Activated T-helper 2 cell treated with anti-CD3 and anti-CD28 coated beads, Interferon-gamma antibody, Interleukin-2, Interleukin-4, amounts not matched to agents 10 μg/mL and 5 μg/mL and 100 μg/mL, durations not matched to agents 14 hours and 24 hours and 36 hours (primary cell): ENCODE measurements at places on chromosomes 16 and 17.
A peak's percentile ranks its signal among the peaks of the same experiment; 100 is the strongest.

- no peak for DNase-seq
These were observed 63.9 kb downstream of the MYO1D start for GRCh38 chr17:32813021-32813420.

DNA sequence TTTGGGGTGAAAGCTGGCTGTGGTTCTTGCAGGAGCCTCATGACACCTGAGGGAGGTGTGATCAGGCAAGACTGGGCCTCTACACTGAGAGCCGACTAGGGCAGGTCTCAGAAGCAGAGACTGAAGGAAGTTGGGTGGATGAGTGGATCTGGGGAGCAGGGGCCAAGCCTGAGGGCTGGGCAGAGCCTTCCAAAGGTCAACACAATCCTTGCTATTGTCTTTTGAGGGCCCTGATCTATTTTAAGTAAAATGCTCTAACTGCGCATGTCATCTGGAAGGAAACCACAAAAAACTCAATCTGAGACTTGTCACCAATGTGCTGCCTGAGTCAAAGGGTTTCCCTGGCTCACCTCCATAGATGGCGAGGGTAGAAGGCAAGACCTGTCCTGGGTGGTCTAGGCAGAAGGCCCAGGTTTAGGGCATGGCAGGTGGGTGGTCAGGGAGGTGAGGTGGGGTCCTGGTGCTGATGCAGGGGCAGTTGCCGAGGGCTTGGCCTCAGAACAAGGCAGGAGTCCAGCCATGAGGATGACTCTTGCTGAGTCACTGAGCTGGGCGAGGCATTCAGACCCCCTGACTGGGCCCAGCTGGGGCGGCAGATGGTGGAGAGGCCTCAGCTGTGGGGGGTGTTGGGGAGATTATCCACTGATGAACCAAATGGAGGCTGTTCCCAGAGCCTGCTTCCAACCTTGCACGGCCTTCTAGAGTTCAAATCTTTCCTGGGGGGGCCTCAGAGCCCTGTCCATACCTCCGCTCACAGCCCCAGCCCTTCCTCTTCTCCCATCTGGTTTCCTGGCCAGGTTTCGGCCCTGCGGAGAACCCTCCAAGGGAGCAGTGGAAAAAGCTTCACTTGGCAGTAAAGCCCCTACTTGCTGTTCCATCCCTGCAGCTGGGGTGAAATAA, 5.1 kb downstream of the MVP start:
- no peak for DNase-seq

GRCh38 chr16:11084484-11084875, 140.1 kb downstream of the CLEC16A start:
- DNase-seq: no peak

- no peak for DNase-seq
These were observed 230.6 kb upstream of the IRX3 start for GRCh38 chr16:54517181-54517580.

DNA sequence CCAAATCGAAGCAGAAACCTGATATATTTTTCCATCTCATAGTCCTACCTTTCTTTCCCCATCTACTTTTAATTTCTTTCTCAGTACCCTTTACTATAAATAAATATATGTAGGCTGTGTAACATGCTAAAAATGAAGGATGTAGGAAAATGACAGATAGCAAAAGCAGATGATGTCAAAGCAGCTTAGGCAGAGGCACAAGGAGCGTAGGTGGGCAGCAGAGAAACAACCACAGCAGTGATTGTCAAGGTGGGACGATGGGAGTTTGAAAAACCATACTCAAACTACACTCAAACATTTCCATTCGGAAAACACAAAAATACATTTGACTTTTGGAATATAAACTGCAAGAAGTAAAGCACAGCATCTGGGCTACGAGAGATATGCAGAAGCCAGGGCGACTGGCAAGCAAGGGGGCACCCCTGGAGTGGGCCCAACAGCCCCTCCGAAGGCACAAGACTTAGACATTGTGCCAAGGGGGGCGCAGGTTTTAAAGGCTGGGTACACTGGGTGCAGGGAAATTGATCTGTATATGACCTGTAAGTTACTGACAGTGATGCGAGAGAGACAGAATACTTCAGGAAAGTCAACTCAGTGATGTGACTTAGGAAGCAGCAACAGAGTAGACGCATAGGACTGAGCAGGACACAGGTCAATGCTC, 31.1 kb downstream of the SNN start:
- DNase-seq: no peak

GRCh38 chr17:35390663-35391062, 17.2 kb upstream of the SLFN11 start:
- DNase-seq: no peak

DNA sequence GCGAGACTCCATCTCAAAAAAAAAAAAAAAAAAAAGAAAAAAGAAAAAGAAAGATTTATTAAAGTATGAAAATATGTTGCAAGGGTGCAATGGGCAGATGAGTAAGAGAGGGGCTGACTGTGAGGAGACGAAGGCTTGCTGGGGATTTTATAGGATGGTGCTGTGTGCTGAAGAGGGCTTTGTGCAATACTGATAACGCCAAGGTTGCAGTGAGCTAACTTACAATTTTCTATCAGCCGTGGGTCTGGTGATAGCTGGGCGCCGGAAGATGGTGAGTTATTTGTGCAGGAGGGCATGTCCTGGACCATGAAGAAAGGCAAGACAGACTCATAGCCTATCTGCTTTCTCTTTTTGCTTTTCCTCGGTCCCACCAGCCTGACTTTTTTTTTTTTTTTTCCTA, 281.1 kb downstream of the MAP2K6 start:
- DNase-seq: no peak

- DNase-seq: no peak
These were observed 11.4 kb upstream of the DUS1L start for GRCh38 chr17:82076785-82077591.

- DNase-seq: peak; percentile 74
These were observed 105.4 kb downstream of the TRIM37 start for GRCh38 chr17:59001158-59001814.

DNA sequence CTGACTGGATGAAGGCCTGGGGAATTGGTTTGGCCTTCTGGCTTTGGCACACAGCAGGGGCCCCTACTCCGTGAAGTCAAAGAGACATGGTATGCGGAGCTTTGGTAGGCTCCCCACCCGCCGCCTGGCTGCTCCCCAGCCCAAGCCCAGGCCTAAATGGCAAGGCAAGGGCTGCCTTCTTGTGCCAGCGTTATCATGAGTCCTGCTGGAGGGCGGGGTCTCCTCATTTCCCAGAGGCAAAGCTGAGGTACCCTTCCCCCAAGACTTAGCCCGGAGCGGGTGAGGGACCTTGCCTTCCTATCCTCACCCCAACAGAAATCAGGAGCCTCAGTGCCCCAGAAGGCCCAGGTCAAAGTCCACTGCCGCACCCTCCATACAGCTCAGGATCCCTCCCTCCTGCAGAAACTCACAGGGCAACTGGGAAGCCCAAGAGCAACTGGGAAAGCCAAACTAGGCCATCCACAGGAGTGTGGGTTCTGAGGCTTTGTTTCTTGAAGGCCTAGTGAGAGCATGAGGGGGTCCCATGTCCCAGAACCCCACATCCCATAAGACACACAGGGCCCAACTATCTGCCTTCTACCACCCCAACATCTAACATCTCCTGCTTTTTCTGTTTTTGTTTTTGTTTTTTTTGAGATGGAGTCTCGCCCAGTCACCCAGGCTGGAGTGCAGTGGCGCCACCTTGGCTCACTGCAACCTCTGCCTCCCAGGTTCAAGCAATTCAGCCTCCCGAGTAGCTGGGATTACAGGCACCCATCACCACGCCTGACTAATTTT, 9.3 kb downstream of the PGAP3 start:
- DNase-seq: no peak

GRCh38 chr17:34167354-34167753, 87.7 kb upstream of the CCL2 start:
- DNase-seq: no peak

GRCh38 chr17:55168958-55169687, 95.6 kb upstream of the HLF start:
- no peak for DNase-seq

GRCh38 chr17:46818316-46818928, at the start of gene WNT3:
Gene WNT3 (minus strand): TSS chr17:46818692. CDS start chr17:46818597, 95 bp downstream.
- peak; percentile 46 for DNase-seq

GRCh38 chr17:16484445-16485175, 7.4 kb downstream of the LRRC75A start:
- no peak for DNase-seq

DNA sequence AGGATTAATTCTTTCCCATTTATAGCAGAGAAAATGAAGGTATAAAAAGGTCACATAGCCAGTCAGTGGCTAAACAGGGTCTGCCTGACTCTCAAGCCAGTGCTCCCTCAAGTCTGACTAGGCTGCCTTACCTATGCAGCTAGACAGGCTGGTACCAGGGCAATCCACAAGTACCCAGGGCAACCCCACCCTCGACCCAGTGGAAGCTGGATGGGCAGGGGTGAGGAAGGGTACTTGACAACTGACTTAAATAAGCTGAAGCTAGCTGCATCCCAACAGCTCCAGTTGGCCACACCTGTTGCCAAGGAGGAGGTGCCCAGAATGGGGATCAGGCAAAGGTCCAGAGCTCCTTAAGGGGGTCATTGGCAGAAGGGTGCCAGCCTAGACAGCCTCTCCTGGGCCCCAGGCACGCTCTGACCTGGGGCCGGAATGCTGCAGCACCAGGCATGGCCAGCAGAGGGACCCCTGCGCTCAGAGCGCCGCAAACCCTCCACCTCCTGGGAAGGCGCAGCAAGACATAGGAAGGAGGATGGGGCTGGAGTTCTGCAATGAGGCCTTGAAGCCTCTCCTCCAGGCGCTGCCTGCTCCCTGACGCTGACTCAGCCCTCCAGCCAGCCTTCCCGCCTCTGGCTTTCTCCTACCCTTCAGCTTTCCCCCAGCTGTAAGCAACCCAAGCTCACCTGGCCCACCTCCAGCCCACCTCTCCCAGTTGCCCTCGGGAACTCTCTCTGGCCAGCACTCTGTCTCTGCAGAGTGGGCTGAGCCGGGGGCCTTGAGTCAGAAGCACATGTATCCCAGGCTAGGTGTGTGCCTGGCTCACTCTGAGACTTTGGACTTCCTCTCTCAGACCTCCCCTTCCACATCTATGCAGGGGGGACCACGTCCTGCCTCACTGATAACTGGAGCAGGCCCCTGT, 28.8 kb downstream of the MPP2 start:
- DNase-seq: peak; percentile 38

- DNase-seq: peak; percentile 62
These were observed 11.2 kb downstream of the GALK1 start for GRCh38 chr17:75753514-75754377.

DNA sequence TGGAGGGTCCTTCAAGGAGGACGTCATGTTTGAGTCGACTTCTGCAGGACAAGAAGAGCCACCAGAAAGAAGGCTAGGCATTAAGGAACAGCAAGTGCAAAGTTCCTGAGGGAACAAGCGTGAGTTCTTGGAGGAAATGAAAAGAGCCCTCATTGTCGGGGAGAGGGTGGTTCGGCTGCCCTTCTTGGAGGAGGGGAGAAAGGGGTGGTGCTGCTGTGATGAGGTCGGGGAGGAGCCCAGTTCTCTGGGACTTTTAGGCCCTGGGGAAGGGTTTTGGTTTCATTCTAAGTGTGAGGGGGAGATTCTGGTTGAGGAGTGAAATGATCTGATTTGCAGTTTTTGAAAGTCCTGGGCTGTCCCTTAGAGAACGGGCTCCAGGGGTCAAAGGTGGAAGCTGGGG, 4.1 kb downstream of the BICDL2 start:
- DNase-seq: no peak

DNA sequence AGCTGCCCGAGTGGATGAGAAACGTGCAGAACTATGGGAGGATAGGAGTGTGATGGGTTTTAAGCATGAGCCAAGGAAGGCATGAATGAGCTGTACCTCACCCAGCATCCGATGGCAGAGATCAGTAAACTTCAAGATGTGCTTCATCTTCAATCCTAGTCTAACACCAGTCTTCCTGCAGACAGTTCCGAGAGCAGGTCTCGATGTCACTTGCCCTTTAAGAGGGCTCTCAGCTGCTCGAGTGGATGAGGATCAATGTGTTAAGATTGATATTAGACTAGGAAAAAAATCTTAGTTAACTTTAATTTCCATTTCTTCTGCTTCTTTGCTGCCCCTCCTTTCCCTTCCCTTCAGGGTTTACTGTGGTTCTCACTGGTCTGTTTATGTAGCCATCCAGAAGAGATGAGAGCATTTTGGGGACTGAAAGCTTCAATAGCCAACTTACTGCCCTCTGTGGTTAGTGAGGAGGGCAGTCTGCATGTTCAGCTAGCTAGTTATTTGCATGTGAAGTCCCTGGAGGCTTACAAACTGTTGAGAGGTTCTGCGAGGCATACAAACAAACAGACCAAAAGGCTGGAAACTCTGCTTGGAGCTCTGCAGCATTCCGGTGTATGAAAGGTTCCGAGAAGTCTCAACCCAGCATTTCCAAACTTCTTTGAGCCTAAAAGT, 15.3 kb downstream of the KLHL36 start:
- no peak for DNase-seq

GRCh38 chr17:79800325-79801155, 3.7 kb upstream of the CBX8 start:
- no peak for DNase-seq

DNA sequence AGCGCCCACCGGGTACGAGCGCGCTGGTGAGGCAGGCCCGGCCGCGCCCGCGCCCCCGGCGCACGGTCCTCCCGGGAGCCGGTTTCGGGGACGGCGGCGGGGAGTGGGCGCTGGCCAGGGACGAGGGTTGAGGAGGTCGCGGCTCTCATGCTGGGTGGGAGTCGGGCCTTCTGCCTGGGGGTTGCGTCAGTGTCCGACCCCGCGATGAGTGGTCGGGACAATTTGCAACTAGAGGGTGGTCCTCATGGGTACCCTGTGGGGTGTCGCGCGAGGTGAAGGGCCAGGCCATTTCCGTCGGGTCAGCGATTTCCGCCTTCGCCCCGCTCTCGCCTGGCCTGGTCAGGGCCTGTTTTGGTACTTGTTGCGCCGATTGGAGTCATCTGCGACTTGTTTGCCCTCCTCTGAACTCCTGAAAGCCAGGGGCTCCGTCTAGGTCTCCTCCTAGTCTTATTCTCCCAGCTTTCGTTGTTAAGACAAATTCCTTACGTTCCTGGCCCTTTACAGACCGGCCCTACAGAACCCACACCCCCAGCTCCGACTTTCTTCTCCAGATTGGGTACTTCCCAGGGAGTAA, 14.9 kb downstream of the NAA60 start:
- DNase-seq: no peak

DNA sequence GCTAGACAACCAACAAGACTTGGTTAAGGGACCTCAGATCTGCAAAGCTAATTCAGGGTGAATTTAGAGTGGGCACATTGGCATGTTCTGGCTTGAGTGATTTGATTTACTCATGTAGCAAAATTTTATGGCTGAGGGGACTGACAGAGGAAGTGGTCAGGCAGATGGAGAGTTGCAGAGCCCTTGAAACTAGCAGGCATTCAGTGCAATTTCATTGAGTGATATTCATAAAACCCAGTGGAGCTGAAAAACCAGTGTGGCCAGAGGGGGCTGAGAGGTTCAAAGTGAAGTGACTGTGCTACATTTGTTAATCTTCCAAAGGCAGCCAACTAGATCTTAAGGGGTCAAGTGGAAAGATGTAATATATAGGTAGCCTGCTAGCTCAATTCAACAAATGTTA, 2.2 kb upstream of the TMEM94 start:
- no peak for DNase-seq
